ENCODE measurements at places on chromosomes 7 and 10. TPM values are rescaled to one million over a fixed set of nuclear protein-coding genes. Genes with fewer than 3 reads are reported as not detected.
A peak's percentile ranks its signal among the peaks of the same experiment; 100 is the strongest.

DNA sequence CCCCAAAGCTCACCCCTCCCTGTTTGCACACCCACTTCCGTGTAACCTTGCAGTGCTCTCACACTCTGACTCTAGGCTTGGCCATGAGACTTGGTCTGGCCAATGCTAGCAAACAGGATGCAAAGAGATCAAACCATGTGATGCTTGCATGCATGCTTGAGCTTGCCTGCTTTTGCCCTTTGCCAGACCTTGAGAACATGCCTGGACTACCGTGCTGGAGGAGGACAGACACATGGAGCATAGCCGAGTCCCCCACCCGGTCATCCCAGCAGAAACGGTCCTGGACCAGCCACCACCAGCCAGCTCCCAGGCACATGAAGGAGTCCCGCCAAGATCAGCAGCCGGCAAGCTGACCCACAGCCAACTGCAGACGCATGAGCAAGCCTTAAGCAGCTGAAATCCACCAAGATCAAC, 23.4 kb downstream of the PYROXD2 start:
- DNase-seq: no peak

DNA sequence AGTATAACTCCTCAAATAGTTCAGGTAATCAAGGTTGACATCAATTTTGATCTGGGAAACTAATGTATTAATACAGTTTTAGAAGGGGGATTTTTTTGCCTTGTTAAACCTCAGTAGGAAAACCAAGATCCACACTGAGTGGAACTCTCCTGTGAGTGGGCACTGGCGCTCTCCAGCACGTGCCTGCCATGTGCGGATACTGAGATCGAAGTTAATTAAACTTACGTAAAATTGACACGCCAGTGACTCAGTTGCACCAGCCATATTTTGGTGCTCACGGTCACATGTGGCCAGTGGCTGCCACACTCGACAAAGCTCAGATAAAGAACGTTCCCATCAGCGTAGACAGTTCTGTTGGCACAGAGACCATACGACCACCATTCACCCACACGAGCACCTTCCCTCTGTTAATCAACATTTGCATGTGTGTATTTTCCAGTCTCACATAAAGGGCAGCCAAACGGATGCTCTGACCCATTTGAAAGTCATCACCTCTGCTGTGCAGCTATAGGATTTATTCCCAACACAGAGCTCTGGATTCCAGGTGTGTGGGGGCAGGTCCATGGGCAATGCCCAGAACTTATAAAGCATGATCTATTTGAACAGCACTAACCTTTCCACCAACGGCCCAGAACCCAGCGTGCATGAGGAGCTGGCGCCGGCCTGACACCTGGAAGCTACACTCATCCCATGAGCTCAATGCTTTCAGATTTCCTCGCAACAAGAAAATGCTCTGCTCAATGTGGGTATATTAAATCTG, 77.7 kb downstream of the VIPR2 start:
- no peak for DNase-seq

Gene BHLHA15
- total RNA-seq: 12.0 TPM

DNA sequence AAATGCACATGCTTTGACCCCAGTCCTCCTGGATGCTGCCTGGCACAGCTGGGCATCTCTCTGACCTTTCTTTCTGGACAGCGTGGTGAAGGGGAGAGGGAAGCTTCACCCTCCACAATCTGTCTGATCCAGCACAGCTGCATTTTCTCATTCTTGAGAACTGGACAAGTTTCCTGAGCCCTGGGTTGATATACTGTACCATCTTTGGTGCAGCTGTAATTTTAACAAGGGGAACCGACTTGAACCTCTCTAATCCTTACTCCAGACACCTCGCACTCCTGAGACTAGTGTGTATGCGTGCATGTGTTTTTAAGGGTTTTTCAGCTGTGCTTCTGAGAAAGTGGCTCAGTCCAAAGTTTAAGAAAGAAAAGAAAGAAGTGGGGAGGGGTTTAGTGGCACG, 655.7 kb downstream of the INHBA start:
- no peak for DNase-seq

DNA sequence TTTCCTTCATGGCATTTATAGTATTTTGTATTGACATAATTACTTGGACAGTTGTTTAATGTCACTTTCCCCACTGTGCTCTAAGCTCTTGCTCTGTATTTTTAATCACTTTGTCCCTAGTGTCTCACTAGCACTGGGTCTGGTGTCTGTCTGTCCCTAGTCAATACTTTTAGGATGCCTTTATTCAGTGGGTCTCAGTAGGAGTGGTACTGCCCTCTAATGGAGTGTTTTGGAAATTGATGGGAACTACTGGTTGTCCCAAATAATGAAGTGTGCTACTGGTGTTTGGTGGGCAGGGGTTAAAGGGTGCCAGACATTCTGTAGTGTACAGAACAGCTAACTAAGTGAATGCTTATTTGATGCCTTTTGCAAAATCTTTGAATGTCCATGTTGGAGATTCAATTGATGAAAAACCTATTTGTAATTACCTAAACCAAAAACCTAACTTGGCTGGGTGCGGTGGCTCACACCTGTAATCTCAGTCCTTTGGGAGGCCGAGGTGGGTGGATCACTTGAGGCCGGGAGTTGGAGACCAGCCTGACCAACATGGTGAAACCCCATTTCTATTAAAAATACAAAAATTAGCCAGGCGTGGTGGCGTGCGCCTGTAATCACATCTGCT, 33.3 kb downstream of the CDK14 start:
- DNase-seq: peak; percentile 80

DNA sequence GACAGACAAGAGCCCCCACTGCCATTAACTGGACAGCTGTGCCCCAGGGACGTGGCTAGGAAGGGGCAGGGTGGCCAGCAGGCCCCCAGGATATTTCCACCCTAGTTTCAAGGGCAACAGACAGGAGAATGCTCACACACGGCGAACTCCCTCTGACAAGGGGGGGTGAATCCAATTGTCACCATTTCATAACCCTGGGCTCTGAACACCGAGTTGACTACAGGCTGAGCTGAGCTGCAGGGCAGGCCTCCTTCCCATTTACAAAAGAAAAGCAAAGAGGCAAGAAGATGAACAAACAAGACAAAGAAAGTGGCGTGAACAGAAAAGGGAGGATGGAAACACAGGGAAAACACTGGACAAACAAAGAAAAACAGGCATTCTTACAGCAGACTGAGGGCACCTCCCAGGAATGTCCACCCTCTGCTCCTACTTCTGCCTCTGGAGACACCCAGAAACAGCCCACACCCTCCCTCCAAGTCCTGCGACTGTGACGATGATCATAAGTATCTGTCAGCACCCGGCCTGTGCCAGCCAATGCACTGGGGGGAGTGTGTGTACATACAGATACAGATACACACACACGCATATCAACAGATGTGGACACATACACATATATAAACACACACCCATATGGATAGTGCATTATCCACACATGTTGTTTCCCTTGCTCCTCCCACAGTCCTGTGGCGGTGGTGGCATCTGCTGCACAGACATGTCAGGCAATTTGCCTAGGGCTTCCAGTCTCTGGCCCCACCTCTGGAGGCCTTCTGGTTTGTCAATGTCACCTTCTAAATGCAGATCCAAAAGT, 66.2 kb downstream of the FAM53B start:
- no peak for DNase-seq

DNA sequence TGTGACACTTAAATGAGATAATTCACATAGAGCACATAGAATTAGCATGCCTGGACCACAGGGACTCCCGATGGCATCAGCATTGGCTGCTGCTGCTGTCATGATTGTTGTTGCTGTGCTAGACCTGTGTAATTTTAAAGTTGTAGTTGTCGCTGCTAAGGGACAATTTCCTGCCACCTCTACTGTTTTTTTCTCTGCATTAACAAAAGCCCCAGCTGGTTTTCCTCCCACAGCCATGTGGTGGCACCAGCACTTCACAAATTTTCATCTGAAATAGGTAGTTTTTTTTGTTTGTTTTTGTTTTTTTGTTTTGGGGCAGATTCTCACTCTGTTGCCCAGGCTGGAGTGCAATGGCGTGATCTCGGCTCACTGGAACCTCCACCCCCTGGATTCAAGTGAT, 25.4 kb upstream of the PRXL2A start:
- DNase-seq: no peak

- DNase-seq: peak; percentile 95
These were observed at the start of gene GTPBP10 for GRCh38 chr7:90346336-90347125. Gene GTPBP10 (plus strand): TSS chr7:90346716. CDS start chr7:90346742, 26 bp downstream.

- DNase-seq: peak; percentile 85
These were observed 11.7 kb upstream of the VIM start for GRCh38 chr10:17216217-17216900.

Gene PTPRZ1
- not detected for total RNA-seq

GRCh38 chr10:113746217-113746957, 5.1 kb upstream of the PLEKHS1 start:
- DNase-seq: peak; percentile 8

DNA sequence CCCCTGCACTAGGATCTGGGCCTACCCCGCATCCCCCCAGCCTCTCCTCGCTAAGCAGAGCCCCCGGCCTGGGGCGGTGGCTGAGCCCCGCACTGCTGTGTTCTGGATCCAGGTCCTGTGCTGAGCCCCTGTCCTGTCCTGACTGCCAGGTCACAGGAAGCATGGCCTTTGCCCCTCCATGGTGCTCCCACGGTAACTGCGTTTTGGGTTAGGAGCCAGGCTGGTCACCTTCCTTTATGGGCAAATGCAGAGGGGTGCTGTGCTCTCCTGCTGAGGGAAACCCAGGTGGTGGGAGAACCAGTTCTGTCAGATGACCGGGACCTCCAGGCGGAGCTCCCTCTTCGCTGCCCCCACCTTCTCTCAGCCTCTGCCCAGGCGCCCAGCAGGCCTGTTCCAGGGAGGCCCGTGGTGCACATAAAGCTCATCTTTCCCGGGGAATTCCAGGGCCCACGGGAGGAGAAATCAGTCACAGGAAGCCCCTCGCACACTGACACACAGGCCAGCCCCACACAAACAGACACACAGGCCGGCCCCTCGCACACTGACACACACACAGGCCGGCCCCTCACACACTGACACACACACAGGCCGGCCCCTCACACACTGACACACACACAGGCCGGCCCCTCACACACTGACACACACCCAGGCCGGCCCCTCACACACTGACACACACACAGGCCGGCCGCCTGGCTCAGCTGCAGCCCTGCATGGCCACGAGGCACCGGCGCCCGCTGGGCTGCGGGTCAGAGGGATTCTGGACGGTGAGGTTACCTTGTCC, 75.6 kb downstream of the CFAP46 start:
- DNase-seq: no peak

DNA sequence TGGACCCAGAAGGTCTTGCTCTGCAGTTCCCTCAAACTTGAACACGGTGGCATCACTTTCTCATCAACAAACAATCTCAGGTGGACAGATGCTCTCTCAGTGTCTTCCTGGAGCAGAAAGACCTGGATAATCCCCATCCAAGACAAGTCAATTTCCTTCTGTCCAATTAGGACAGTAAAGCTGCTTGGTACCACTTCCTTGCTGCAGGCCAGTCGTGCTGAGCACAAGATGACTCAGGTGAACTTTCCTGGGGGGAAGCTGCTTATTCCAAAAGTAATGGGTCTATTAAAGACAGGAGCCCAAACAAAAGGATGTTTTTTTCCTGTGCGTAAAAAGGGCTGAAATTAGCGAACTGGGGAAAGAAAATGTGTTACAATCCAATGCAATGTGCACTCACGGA, 107.6 kb upstream of the AFAP1L2 start:
- DNase-seq: peak; percentile 25

Gene C7orf57
- not detected for total RNA-seq

Gene C10orf105
- total RNA-seq: not detected

Gene CCDC172
- total RNA-seq: not detected

- no peak for DNase-seq
These were observed 92.1 kb downstream of the HIP1 start for GRCh38 chr7:75646571-75647102.

DNA sequence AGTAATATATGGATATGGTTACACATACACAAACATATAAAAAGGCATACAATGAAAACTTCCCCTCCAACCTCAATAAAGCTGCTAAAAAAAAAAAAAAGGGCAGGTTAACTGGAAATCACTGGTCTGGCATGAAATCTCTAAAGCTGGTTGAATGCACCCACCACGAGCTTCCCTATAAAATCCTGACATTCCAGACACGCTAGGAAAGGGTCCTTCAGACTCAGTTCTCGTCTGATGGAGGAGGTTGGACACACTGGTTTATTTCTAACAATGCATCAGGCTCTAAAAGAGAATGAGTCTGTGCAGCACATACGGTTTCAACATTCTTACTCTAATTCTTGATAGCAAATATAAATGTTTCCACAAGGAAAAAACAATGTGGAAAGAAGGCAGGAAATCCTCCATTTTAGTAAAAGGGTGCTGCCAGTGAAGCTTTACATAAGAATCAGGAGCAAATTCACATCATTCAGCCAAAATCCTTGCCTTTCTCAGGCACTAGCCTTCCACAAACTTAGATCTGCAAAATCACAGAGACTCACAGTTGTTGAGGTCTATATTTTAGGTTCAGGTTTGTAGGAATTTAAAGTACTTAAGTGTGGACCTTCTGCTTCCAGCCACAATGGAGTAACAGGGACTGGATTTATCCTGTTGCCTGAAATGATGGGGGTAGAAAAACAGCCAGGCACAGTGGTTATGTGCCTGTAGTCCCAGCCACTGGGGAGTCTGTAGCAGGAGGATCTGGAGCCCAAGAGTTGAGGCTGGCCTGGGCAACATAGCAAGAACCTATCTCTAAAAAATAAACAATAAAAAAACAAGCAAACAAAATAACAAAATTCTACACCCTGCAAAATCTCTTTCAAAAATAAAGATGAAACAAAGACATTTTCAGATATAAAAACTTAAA, 73.5 kb downstream of the CYTH3 start:
- DNase-seq: no peak

DNA sequence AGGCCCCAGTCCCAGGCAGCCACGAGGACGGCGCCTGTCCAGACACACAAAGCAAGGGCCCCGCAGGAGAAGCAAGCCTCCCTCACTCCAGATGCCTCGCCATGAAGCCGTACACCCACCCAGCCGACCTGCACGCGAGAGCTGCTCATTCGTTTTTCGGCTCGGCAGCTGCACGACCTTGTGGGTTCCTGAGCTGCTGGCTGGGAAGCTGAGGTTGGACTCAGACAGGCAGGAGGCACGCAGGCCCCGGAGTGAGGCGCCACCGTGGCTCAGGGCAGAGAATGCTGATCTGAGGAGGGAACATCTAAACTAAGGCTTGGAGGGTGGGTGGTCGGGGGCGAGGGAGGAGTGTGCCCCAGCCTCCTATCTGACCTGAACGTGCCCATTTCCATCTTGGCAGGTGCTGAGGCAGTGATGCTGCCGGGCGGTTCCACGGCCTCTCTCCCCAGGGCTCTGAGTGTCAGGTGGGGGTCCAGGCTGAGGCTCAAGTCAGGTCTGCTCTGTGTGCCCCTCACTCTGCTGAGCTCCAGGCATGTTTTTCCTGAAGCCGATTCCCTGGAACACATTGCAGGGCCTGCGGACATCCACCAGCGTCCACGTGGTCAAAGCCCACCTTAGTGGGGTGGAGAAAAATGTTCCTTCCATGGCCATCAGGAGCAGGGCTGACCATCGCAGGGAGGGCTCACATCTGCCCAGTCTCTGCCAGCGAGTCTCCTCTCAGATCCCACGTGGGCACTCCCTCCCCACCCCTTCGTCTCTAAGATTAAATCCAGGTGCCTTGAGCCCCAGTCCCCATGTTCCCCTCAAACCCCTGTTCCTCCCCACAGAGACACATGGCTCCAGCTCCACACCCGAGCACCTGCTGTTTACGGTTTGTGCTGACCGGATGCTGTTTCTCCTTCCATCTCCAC, 28.1 kb upstream of the FAM20C start:
- no peak for DNase-seq

GRCh38 chr10:31186225-31187000, 132.6 kb upstream of the ZEB1 start:
- DNase-seq: no peak
